ENCODE measurements at places on chromosomes 2 and 18.

DNA sequence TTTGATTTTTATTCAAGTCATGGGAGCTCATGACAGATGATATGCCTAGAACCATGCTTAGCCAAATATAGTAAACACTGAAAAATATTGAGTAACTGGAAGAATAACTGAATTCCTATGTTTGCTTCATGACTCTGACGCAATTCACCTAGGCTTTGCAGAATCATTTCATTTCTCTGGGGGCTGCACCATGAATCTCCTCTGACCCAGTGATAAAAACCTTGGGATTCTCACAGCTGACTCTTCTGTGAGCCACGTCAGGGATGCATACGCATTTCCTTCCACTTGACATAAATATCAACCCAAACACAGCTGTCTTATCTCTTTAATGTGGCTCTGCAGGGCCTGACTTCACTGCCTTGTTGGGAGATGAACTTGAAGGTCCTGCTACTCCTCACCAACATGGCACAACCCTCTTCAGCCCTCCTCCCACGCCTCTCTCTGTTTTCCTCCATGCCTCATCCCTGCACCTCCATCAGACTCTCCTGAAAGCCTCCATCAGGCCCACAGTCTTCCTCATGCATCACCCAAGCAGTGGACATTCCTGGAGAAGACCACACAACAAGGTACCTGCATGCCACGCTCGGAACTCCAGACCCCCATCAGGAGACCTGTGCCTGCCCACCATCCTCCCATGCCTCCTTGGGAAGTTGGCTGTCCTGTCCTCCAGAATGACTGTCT lies 29.8 kb downstream of the COL6A3 start:
- DNase-seq = no peak

DNA sequence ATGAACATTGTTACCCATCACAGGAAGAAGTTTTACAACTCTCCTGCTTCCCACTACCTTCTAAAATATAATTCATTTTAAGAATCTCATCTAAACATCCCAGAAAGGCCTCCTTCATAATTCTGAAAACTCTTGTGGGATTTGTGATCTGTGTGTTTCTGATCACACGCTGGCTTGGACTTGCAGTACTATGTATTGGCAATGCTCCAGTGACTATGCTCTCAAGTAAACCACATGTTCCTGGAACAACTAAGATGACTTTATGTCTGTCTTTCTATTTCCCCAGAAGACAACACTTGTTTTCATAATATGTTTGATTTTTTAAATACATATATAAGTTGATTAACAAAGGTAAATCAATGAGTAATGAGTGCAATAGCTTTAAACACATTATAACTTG lies 376.6 kb upstream of the NETO1 start:
- no peak for DNase-seq

DNA sequence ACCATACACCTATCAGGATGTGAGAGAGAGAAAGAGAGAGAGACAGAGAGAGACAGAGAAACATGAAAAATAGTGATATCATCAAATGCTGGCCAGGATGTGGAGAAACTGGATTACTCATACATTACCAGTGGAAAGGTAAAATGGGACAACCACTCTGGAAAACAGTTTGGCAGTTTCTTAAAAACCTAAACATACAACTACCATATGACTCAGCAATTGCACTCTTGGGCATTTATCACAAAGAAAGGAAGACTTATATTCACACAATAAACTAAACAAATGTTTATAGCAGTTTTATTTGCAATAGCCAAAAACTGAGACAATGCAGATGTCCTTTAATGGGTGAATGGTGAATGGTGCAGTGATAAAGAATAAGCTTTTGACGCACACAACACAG lies 29.1 kb downstream of the SLC4A3 start:
- DNase-seq = no peak

DNA sequence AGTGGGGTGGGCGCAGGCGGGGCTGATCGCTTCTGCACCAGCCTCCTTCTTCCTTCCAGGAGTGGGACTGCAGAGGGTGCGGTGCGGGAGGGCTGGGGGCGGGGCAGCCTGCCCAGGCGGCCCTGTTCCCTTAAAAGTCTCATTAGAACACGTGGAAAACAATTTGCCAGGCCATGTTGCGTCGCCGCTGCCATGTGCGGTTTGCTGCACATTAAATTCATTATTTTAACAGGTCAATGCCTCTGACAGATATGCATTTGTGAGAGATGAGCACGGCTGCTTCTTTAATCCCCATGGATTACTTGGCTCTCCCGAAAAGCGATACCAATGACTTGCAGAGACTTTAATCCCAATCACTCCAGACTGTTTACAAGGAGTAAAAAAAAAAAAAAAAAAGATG lies 139.0 kb downstream of the CELF4 start:
- no peak for DNase-seq

- no peak for DNase-seq
These were observed 62.5 kb downstream of the MRO start for GRCh38 chr18:50757358-50757757.

DNA sequence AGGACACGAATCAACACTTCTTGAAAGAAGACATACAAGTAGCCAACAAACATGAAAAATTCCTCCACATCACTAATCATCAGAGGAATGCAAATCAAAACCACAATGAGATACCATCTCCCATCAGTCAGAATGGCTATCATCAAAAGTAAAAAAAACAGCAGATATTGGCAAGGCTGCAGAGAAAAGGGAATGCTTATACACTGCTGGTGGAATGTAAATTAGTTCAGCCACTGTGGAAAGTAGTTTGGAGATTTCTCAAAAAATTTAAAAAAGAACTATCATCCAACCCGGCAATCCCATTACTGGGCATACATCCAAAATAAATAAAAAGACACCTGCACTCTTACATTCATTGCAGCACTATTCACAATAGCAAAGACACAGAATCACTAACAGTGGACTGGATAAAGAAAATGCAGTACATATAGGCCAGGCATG lies 78.7 kb downstream of the GRB14 start:
- DNase-seq = no peak

DNA sequence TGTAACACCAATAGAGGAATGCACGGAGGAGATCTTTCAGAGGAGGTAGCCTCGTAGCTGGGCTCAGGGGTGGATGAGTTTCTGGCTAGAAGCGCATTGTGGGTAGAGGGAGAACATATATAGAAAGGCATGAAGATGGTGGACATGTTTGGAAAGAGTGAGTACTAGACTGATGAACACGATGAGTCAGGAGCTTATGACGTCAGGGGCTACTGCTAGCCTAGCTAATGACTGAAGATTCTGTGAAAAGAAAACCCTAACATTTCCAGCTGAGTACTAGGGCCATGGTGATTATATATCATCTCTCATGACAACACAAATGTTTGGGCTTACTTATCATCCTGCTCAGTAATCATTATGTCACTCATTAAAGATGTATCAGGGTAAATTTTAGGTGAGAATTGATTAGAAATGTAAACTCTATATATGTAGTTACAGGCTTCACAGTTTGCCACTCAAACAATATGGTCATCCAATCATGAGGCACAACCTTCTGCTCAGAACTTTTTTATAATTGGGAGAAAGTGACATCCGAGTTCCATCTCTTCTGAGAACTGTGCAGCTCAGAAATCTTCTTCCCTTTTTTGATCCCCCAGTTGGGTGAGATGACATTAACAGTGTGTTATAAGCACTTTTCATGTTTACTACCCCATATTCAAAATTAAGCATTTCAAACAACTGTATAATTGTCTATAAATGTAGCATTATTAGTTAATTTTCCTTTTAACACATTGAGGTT lies 22.2 kb upstream of the IL1RN start:
- DNase-seq = no peak

DNA sequence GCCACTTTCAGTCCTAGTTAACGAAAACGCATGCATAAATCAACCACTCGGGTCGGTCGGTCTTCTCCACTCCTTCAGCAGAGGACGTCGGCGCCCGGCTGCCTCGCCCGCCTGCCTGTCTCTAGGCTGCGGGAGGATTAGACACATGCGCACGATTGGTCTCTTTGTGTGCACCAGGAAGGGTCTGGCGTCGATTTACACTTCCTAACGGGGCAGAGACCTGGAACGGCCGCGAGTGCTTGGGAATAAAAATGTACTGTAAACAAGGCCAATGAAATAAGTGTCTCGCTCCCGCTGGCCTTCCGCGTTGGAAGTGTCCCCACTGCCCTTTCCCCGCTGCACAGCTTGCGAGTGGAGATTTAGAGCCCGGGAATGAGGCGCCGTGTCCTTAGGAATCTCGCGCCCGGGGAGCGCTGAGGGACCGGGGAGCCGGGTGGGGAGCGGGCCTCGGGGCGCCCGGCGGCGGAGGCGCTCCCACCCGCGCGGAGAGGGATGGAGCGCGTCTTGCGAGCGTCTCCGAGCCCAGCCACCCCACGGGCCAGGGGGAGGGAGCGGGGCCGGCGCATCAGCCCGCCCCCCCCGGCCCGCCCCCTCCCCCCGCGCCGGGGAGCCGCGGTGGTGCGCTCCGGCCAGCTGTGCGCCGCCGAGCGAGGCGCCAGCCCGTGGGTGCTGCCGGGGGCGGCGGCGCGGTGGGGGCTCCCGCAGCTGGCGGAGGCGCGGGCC lies at the start of gene DOK6:
TSS of gene DOK6 (plus strand) at position 636 of the 723 bp plus-strand sequence.
- no peak for DNase-seq

- no peak for DNase-seq
These were observed 142.9 kb downstream of the CHST9 start for GRCh38 chr18:27042177-27042576.

GRCh38 chr2:157178874-157179273 lies 78.6 kb upstream of the GALNT5 start:
- DNase-seq = peak; percentile 10

- no peak for DNase-seq
These were observed 304.8 kb downstream of the CDCA7 start for GRCh38 chr2:173659509-173659908.

DNA sequence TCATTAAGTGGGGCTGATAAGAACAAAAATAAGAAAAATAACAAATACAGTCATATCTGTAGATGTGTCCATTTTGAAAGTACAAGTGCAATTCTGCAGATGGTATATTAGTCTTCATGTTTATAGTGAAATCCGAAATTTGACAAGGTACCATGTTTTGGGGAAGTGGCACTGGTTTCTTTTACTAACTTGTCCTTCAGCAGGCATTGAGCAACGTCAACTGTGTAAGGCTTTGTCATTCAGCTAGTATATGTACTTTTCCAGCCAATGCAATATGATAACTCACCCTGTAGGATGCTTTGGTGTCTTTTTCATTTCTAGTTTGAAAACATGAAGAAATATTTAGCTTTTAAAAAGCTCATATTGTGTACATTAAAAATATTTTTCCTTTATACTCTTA lies 139.9 kb downstream of the MCFD2 start:
- no peak for DNase-seq

Measured in HL-60 (cell line).